ENCODE measurements at places on chromosomes 2 and 18.
A peak's percentile ranks its signal among the peaks of the same experiment; 100 is the strongest.

GRCh38 chr2:86557836-86558235 is 5.4 kb downstream of the CHMP3 start:
- DNase-seq = no peak

GRCh38 chr2:23321751-23322150 is 63.2 kb upstream of the KLHL29 start:
- no peak for DNase-seq

GRCh38 chr2:119225105-119225865 is 1.7 kb downstream of the STEAP3 start:
- DNase-seq = no peak

- no peak for DNase-seq
Observed at GRCh38 chr2:132929786-132930185, 259.8 kb upstream of the LYPD1 start.

DNA sequence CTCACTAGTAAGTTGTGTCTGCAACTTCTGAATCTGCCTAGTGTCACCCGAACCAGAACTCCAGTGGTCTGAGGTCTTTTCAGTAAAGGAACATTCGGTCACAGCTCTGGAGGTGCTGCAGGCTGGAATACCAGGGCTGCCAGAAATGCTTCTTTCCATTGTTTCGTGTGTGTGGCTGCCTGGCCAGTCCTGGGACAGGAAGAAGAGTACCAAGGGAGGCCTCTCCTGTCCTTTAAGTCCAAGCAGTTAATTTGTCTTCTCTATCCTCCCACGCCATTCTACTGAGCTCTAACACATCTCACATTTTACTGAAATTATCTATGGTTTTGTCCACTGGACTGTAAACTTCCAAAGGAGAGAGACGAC is 196.0 kb downstream of the LNPK start:
- no peak for DNase-seq

- DNase-seq = no peak
Observed at GRCh38 chr2:189676471-189676870, 2.0 kb downstream of the ANKAR start.

- no peak for DNase-seq
Observed at GRCh38 chr18:3081584-3081991, 68.6 kb upstream of the LPIN2 start.

GRCh38 chr2:11754700-11755015 is 8.2 kb downstream of the LPIN1 start:
- DNase-seq = no peak

- peak; percentile 41 for DNase-seq
Observed at GRCh38 chr2:148201075-148202004, 180.4 kb downstream of the MBD5 start.

GRCh38 chr18:48749768-48750167 is 201.0 kb downstream of the SMAD7 start:
- DNase-seq = no peak

- no peak for DNase-seq
Observed at GRCh38 chr18:8005870-8006569, 438.9 kb downstream of the PTPRM start.

GRCh38 chr2:187424146-187424545 is 23.9 kb downstream of the CALCRL start:
- DNase-seq = no peak

DNA sequence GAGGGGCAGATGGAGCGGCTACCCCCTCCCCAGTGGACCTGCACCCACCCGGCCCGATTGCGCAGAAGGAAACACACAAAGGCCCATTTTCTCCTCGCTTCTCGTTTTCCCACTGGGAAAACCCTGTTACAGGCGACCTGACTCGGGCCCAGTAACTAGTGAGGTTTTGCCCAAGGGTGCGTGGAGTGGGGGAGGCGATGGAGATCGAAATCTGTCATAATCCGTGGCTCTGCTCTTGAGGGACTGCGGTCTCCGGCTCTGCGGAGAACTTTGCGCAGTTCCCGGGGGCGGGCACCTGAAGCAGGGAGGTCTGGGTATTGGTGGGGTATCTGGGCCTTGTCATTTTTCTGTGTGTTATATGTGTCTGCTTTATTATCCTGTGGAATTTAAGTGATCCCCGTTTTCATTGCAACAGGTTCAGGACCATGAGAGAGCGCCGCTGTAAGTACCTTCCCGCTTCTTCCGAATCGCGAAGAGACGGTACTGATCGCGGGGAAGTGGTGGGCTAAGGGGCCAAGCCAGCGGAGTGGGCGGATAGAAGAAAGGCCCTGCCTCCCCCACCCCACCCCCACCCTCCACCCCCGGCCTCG is 4.0 kb upstream of the HOXD4 start:
- no peak for DNase-seq

DNA sequence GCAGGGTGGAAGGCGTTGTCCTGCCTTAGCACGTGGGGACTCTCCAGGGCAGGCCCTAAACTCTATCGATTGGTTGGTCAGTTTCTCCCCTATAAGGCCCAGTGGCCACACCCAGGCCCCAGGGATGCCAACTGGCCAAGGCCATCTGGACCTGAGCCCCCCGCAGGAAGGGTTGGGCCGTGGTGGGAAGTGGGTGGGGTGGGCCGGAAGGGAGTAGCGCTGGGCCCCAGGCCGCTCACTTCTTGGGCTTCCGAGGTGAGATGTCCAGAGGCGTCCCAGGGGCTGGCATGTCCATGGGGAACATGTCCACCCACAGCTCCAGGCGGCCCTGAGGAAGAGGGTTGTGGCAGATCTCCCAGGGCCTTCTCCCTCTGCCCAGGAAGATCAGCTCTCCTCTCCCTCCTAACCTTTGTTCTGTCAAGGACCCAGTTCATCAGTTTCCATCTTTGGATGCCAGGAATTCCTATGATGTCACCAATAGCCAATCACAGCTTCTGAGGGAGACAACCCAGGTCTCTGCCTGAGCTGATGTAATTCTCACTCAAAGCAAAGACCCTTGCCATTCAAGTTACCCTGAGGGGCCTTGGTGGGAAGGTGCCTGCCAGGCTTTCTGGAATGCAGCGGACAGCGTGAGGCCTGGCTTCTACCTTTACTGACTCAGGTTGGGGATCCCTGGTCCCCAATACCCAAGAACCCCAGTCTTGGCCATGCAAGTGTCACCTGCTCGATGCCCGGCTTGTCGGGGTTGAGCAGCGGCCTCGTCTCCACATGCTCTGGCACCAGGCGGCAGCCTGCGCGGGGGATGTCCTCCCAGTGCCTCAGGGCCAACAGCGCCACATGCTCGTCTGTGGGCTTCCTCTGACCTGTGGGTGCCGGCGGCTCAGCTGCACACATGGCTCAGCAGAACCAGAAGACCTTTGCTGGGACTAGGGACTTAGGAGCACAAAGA is 14.4 kb downstream of the OTOF start:
- no peak for DNase-seq

DNA sequence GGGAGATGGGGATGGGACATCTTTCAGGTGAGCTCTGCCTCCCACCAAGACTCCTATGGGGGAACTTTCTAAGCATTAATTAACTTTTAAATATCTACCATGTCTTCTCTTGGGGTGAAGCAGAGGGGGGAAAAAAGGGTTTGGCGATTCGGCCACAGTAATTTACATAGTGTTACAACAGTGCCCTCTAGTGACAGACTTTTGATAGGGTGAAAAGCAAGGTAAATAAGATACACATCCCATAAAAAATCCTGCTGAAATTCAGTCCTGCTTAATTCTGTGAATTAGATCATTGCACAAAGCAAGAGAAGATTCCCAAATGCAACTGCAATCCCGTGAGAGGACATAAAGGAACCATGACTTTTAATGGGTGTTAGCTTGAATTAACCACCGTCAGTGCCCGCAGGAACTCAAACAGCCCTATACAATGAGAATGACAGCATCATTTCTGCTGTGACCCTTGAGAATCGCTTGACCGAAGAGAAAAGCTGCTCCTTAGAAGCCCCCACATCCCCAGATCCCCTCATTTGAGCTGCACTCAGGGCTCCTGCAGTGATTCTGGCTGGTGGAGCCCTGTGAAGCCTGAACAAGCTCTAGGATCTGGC is 32.8 kb downstream of the FAM124B start:
- DNase-seq = no peak

GRCh38 chr2:19490846-19491435 is 132.5 kb upstream of the OSR1 start:
- no peak for DNase-seq

DNA sequence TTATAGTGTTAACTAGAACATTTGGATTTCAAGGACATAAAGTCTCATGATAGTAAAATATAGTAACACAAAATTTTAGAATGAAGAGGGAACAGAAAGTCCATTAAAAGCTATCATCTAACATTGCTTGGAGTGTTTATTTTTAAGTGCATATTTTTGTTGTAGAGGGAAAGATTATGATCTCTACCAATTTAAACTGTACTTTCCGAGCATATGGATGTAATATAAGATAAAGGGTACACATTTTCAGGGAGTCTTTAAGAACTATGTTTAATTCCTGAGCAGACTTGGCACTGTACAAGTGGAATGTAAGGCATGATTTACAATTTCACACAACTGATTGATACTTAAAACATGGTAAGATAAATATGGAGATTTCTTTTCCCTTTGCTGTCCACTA is 34.2 kb upstream of the ZNF804A start:
- DNase-seq = no peak

DNA sequence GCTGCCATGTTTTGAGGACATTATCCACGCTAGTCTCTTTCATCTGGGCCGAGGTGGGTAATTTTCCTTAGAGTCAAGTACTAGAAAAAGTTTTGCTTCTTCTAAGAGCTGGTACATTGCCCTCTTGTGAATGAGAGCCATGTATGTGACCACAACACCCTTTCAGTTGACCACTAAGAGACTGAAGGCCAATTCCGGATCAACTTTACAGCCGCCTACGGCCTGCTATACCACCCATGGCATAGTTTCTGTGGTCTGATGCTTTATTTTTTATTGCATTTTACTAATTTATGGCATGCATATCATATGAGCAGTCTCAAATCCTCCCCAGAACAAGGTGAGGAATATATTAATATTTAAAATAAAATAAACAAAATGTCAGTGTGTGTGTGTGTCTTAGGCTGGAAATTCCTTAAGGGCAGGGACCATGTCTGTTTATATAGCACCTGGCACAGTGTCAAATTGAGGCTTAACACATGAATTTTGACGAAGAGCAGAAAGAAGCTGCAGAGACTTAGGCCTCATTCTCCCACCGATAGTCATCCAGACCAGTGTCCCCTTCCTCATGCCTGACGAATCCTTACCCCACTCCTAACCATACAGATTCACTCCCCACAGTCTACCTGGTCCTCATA is 35.4 kb downstream of the PSD4 start:
- no peak for DNase-seq

GRCh38 chr2:179336782-179337534 is 72.3 kb upstream of the SESTD1 start:
- no peak for DNase-seq

DNA sequence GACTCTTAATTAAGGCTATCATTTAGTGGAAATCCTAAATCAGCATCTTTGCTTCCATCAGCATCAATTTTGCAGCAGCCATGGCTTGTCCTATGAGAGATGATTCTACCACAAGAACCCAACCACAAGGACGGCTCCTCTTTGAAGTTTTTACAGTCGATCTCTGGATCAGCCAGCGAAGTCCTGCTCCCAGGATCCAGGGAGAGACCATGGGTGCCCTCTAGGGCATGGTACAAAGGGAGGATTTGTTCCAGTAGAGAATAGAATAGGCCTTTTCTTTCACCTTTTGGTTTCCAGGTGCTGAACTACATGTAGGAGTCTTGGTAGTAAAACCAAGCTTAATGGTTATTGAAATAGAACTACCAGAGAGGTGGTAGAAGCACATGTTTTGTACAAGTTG is 52.7 kb downstream of the TMEM200C start:
- DNase-seq = no peak

DNA sequence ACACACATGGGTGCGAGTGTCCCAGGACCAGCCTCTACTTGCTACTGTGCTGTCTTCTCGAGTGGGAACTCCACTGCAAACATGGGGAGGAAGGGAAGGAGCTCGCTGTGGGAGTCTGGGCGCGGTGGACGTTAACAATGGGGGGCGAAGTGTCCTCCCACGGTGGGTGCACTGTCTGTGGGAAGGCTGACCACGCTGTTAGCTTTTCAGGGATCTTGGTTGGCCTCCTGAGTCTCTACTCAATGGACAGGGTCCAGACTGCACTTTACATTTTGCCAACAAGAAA is 146.7 kb downstream of the MBP start:
- no peak for DNase-seq

GRCh38 chr2:30180226-30180625 is 33.4 kb downstream of the YPEL5 start:
- DNase-seq = no peak

GRCh38 chr2:126894585-126895182 is 4.0 kb upstream of the TEX51 start:
- no peak for DNase-seq

DNA sequence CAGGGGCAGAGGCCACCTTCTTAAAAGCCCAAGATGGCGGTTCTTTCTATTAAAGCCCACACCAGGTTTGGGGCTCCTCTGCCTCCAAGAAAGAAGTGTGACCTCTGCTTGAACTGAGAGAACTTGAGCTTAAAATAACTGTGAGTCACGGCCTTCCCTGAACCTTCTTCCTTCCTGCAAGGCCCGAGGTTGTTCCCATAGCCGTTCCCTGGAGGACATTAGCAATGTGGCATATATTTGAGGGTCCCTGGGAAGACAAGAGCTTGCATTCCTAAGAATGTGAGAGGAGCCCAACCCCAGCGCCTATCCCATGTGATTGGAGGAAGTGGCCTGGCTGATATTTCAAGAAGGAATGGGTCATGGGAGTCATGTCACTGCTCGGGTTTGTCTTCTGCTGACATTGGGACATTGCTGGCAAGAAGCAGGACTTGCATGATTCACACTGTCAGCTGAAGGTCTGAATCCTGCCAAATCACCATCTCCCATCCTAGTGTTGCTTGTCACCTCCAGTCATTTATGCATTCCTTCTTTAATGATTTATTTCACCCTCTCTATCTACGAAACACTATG is 168.1 kb downstream of the TRIB2 start:
- DNase-seq = no peak

DNA sequence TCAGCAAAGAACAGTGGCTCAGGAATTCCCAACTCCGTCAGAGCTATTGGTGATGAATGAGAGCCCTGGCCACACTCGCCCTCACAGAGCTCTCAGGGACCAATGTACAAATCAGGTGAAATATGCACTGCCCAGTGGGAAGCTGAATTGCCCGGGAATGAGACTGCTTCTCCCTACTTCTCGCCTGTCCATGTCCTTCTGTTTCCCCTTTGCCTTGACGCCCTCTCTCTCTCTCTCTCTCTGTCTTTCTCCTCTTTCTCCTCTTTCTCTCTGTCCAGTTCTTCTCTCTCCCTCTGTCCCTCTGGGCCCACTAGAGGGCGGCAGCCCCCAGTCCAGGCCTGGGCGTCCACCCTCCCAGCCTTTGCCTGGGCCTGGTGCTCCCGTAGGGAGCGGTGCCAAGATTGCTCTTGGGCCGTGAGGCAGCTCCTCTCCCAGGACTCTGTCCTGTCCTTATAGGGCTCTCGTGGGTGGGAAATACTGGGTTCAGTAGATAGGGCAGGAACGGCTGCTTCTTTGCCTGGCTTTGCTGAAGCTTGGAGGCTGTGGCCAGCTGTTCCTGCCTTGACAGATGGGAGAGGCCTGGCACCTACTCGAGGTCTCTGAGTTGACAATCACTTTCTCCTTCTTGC is 28.4 kb upstream of the PUM2 start:
- no peak for DNase-seq

GRCh38 chr2:173171924-173172643 is 96.4 kb downstream of the MAP3K20 start:
- DNase-seq = no peak
